ENCODE measurements at places on chromosomes 4 and X.

DNA sequence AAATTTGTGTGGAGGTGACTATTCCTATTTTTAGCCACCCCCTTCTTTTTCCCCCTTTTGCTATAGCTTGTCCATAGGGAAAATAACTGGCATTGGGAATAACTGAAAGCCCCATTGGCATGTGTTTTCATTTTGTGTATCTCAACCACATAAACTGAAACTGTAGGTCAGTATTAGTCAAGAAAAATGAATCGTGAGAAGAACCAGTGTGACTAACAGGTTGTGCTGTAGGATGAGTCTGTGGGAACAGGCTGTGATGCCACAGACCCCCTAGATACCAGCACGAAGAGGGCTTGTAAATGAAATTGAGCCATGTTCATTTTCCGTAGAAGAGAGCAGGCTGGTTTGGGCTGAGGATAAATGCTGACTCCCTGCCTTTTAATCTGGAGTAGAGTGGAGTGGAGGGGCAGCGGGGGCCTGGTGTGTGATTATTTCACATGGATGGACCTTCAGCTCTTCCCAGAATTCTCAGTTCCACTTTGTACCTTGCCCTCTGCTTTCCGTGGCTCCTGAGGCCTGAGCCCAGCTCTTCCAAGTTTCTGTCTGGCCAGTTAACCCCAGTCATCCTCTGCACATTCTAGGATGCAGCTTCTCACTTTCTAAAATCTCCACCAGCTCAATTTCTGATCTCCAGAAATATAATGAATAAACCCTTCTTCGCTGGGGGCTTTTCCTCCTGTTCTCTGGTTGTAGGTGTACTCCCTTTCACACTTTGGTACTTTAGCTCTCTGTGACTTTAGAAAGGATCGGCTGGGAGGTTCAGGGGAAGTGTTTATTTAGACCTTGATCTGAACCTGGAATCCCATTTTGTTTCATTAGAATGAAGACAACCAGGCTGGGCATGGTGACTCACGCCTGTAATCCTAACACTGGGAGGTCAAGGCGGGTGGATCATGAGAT, 37.3 kb downstream of the DCUN1D4 start:
- DNase-seq = no peak

DNA sequence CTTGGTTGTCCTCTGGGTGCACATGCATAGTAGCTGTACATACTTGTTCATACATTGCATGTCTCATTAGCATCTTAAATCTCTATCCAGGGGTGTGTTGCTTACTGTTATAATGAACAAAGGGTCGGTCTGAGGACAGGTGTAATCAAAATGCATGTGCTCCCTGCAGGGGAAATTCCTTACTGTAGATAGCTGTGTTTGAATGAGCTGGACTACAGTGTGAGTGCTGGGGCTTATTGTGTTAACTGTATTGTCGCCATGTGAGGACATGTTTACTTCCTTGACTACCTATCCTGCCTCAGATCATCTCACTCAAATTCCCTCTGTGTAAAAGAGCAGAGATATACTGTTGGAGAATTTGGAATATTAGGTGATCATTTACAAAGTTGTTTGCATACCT, 98.7 kb downstream of the KLHL34 start:
- no peak for DNase-seq

DNA sequence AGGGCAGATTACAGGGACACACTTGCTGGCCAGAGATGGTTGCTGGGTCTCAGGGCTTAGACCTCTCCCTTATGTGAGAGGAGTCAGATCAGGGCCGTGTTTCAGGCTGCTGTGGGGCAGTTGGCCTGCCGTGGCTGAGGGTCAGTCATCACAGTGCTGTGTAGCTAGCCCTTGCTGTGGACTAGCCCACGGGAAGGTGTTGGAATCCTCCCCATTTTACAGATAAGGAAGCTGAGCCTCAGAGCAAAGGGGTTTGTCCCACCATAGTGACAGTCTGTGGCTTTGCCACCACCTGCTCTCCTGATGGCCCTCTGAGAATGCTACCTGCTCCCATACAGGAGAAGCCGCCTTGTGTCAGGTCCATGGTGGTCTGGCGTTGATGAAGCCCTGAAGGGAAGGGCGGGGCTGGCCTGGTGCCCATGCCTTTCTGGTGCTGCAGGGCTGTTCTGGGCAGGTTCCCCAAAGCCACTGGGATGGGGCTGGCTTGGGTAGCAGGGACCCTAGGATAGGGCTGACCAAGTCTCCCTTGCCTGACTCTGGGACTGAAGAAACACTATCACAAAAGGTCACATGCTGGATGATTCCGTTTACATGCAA, 2.4 kb upstream of the FAM53A start:
- DNase-seq = no peak

DNA sequence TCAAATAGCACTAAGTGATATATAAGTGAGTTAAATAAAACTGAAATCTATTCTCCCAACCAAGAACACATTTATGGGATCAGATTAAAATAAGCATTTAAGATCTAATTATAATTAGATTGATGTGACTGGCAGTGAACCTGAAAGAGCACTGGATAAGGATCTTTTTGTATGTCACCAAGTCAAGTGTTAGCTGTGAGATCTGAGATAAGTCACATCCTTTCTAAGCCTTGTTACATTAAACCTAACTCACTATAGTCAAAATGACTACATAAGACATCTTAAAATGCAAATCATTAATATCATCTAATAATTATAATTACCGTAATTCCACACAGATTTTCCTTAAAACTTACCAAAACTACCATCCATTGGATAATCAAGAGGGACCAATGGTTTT, 1.6 kb downstream of the CCNA2 start:
- DNase-seq = no peak

- no peak for DNase-seq
Observed at GRCh38 chr4:172707622-172708021, 461.0 kb upstream of the GALNT7 start.

- no peak for DNase-seq
Observed at GRCh38 chr4:184262901-184263300, 45.2 kb upstream of the ENPP6 start.
